ENCODE measurements at places on chromosomes 12 and 14.

- no peaks in the 10 kb centered on the region for H3K27me3 ChIP-seq
- H3K27ac ChIP-seq: no peak overlapping the region
- H3K36me3 ChIP-seq: no peaks in the 10 kb centered on the region
- DNase-seq: no peak
- no peak overlapping the region for H3K4me3 ChIP-seq
Measured at GRCh38 chr14:76924371-76925096, 98.3 kb downstream of the LRRC74A start.

- H3K4me3 ChIP-seq: no peak overlapping the region
- no peaks in the 10 kb centered on the region for H3K4me1 ChIP-seq
- DNase-seq: no peak
- H3K36me3 ChIP-seq: no peaks in the 10 kb centered on the region
Measured at GRCh38 chr14:72686101-72686500, 207.8 kb downstream of the DPF3 start.

DNA sequence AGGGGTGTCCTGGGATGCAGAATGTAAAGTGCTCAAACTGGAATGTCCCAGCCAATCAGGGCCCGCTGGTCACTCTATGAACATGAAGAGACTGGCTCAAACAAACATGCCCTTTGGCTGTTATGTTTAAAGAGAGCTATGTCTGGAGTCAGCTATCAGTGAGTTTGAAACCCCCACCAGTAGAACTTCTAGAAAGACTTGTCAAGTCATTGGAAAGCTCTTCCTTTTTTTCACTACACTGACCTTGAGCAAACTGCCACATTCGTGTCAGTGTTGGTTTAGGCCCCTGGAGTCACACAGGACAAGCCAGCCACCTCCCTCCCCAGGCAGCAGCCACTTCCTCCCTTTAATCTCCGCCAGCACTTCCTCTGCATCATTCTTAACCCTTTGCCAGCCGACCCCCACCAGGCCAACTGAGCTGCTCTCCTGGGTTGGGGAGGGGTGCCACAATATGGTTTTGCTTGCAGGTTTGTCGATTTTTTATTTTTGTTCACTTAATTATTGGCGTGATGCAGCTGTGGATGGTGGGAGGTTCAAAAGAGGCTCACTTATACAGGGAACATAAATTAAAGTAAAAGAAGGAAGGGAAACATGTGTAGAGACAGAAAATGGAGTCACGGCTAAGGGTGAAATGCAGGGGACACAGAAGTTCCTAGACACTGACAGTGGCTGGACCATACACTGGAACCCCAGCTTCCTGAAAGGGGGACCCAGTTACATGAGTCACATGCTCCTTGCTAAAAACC is 25.3 kb downstream of the CMKLR1 start:
- H3K27me3 ChIP-seq: no peaks in the 10 kb centered on the region
- peaks cover 17% of the 10 kb centered on the region for H3K4me1 ChIP-seq
- H3K4me3 ChIP-seq: no peak overlapping the region
- peak overlapping the region; percentile 78 for H3K27ac ChIP-seq

GRCh38 chr12:87120440-87120839 is 864.2 kb upstream of the MGAT4C start:
- H3K27ac ChIP-seq: no peak overlapping the region
- no peak overlapping the region for H3K4me3 ChIP-seq
- no peak for DNase-seq
- no peaks in the 10 kb centered on the region for H3K4me1 ChIP-seq
- no peaks in the 10 kb centered on the region for H3K27me3 ChIP-seq

DNA sequence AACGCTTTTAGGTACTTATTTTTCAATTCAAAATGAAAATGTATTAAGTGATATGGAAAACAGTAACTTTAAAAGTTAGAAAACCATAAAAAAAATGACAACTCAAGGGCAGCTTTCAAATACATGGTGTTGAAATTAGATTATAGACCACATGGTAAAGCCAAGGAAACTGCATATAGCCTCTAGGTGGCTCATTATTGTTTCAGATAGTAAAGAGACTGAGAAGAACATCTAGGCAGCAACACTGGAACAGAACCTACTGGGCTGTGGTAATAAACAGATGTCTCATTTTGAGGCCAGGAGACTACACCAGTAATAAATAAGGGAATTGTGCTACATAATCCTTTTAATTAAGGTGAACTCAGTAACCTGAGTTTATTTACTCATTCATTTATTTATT is 13.0 kb downstream of the FBXO33 start:
- DNase-seq: no peak
- H3K4me1 ChIP-seq: peaks cover 15% of the 10 kb centered on the region
- no peaks in the 10 kb centered on the region for H3K36me3 ChIP-seq
- no peak overlapping the region for H3K27ac ChIP-seq
- H3K4me3 ChIP-seq: no peak overlapping the region
- H3K27me3 ChIP-seq: no peaks in the 10 kb centered on the region

Data from body of pancreas (tissue), 4 donors.